Femur (tissue), 1 donor: ENCODE measurements at places on chromosomes 6 and 20.

DNA sequence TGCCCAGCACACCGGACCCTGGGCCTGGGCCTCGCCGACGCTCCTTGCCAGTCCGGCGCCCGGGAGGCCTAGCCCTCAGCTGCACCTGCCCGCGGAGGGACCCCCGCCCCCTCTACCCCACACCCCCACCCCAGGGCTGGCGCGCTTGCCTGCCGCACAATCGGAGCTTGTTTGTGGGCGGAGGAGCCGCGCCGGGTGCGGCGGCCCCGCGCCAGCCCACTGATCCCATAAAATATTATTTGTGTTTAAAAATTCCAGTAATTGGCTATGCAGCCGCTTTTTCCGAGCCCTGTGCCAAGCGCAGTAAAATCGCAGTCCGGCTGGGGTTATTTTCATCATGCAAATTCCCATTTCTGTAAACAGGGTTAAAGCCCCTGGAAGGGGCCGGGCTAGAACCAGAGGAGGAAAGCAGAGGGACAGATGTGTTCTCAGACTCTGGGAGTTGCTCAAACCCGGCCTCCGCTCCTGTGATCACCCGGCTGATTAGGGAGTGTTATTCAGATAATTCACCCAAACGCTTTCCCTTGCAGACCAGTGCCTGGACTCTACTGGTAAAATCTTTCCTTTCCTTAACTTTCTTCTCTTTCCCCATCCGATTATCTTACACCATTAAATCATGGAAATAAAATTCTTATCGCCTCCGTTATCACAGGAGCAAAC, 93.1 kb downstream of the NCR2 start:
- DNase-seq = peak; percentile 92

- no peak for DNase-seq
Observed at GRCh38 chr6:26051665-26052310, 35.4 kb upstream of the HFE start.

- no peak for DNase-seq
Observed at GRCh38 chr6:119171088-119171841, 92.8 kb upstream of the FAM184A start.

GRCh38 chr6:165630544-165630953, 32.5 kb downstream of the PDE10A start:
- DNase-seq = no peak

- DNase-seq = no peak
Observed at GRCh38 chr6:13248994-13249393, 79.3 kb downstream of the TBC1D7 start.

DNA sequence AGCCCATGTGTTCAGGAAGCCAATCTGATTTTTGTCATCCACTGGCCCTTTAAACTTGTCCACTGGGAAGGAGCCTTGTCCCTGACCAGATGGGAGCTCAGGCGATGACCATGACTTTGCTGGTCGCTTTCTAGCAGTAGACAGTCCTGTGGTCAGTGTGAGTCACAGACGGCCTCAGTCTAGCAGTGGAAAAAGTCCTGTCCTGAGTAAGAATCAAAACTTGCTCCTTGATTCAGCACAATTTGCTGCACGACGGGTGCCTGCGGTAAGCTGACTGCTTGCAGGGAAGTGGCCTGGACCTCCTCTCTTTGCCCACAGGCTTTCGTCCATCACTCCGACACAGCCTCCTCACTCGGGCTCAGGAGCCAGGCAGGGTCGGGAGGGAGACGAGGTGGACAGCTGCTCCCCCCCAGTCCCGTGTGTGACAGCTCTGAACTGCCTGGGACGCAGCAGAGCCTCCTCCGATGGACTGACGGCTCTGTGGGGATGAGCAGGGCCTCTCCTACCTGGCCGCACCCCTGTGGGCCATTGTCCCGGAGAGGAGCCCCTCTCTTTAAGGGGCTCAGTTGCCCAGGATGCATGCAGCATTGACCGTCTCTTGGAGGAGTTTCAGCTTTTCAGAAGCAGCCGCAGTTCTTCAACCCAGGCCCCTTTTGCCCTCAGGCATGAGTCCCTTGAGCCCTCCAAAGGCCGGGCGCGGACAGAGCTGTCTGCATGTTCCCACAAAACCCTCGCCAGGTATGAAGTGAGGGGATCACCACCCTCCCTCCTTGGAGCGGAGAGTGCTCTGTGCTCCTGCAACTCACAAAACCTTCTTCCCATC, 209.2 kb downstream of the ANKRD60 start:
- DNase-seq = no peak

GRCh38 chr20:54340667-54341081, 132.8 kb downstream of the PFDN4 start:
- DNase-seq = no peak

DNA sequence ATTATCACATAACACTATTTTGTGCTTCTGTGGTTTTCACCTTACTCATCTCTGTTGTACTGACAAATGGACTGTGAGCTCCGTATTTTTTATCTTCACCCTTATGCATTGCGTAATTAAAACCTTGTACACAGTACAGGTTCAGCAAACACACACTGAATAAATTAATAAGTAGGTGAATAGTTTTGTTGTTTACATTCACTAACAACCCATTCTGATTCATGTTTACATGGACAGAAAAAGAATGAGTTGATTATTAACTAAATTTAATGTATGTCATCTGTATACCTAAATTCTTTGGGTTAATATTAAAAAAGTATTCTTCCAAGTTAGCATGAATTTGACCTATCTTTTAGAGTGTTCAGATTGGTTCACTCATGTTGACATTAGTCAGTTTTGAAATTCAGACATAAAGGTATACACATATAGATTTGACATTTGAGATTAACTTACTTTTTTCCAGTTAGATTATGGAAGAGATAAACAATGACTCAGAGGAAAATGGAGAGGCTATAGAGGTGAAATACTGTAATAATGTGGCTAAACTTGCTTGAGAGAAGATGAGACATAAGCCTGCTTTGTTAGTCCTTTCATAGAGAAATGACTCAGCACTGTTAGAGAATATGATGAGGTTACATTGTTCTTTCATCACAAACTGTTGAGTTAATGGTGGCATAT, 541.7 kb upstream of the FLRT3 start:
- DNase-seq = no peak
